Activated T-cell treated with anti-CD3 and anti-CD28 coated beads, Interleukin-2, amount 50 U/mL, for 48 hours (primary cell): ENCODE measurements at places on chromosomes 6 and 20.

DNA sequence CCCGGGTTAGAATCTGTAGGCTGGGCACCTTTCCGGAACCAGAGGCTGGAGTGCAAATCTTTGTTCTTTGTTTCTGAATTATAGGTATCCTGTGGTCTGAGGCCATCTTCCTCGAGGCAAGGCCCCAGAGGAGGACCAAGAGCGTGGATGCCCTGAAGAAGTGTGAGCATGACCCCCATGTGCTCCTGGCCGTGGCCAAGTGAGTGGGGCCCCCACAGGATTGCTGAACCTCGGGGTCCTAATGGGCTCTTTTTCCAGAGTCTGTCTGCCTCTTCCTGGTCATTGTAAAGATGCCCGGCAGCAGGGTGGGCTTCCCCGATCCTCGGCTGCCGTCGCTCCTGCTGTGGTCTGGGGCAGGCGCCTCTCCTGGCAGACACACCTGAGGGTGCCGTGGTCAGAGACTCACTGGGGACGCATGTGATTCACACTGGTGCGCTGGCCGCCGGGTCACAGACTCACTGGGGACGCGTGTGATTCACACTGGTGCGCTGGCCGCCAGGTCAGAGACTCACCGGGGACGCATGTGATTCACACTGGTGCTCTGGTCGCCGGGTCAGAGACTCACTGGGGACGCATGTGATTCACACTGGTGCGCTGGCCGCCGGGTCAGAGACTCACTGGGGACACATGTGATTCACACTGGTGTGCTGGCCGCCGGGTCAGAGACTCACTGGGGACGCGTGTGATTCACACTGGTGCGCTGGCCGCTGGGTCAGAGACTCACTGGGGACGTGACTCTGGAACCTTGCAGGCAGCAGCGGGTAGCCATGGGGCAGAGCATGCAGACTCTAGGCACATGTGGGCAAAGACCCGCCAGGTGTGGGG, 6.5 kb upstream of the C20orf204 start:
- DNase-seq: no peak

DNA sequence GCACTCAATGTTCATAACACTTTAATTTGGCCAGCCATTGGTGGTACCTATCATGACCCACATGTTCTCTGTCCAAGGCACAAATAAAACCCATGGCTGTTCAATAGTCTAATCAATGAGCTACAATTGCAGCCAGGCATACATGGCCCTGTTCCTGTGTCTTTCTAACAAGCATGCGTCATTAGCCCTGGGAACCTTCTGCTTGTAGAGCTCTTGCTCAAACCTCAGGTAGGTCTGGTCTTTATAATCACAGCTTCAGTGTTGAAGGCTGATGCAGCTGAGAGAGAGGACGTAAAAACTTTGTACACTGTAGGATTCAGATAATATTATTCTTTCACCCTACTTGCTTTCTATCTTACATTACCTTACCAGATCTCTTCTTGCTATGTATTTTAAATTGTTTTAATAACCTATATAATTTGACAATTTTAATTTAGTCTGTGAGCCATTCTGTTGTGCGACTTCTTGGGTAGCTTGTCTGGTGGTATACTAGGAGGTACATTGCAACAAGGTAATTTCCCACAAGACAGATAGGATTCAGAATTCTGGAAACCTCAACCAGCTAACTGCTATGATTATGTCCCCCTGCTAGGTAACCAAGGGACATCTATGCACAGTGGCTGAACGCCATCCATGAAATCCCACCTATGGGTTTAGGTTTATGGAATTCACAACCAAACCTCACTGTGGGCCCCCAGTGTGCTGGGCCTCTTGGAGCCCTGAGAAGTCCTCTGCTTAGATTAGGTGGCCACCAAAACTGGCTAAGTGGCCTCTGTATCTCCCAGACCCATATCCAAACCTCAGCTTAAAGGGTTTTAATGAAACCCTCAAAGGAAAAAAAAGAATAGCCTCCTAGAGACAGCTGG, 55.4 kb upstream of the RIPOR2 start:
- DNase-seq: no peak

DNA sequence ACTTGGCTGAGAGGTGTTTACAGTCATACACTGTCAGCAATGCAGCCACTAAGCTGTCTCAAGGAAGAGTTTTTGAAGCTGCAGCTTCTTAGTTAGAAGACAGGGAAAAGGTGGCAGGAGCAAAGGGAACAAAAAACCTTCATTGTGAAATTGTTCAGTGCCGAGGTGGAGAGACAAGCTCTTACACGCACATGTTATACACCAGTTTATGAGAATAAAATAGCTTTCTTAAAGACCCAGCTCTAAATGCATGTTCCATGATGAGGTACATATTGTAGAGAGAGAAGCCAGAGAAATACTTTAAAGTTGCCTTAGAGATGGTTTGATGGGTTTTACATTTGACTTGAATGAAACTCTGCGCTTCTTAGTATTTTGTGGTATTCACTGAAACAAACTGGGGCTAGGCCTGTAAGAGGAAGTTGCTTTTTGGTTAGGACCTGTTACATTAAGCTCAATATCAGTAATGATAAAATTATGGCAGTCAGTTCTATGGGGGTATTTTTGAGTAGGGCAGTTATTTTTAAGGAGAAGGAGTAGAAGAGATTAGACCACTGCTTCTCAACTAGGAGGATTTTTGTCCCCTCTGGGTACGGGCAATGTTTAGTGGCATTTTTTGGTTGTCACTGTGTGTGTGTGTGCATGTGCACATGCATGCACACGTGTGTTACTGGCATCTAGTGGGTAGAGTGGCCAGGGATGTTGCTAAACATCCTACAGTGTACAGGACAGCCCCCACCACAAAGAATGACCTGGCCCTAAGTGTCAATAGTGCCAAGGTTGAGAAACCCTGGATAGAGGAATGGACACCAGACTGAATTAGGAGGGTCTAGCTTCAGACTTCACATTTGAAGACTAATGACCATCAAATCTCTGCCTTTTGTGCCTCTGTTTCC, 9.8 kb downstream of the NEDD9 start:
- DNase-seq: no peak

DNA sequence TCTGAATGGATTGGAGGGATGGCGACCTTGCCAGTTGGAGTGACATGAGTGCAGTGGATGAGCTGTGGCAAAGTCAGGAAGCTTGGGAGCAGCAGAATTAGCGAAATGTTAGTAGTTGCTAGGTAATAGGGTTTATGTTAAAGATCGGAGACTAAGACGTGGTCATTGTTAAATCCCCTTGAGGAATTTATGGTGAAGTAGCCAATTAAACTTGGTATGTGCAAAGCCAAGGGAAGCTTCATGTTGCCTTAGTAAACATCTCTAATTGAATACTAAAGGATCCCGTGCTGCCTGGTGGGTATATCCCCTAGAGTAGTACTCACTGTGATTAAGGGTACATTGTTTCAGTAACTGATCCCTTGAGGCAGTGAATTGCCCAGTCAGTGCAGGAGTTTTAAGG, 106.0 kb downstream of the PRIM2 start:
- no peak for DNase-seq

DNA sequence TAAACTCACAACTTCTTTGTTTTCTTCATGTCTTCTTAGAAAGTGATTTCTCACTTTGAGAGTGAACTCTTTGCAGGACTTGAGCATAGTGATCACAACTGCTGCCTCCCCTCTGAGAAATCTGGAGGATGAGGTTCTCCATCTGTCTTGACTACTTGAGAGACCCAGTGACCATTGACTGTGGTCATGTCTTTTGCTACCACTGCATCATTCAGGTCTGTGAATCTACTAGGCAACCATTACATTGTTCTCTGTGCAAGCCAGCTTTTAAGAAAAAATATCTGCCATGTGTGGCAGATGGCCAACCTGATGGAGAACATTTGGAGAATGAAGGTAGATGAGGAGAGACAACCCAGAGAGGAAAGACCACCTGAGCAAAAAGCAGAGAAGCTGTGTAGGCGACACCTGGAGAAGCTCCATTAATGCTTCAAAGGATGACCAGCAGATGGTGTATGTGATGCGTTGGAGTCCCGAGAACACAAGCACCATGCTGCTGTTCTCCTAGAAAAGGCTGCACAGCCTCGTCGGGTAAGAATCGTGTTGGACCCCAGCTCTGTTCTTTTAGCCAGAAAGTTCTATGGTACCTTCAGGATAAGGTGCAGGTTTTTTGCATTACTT, 25.1 kb upstream of the TRIM26 start:
- no peak for DNase-seq

DNA sequence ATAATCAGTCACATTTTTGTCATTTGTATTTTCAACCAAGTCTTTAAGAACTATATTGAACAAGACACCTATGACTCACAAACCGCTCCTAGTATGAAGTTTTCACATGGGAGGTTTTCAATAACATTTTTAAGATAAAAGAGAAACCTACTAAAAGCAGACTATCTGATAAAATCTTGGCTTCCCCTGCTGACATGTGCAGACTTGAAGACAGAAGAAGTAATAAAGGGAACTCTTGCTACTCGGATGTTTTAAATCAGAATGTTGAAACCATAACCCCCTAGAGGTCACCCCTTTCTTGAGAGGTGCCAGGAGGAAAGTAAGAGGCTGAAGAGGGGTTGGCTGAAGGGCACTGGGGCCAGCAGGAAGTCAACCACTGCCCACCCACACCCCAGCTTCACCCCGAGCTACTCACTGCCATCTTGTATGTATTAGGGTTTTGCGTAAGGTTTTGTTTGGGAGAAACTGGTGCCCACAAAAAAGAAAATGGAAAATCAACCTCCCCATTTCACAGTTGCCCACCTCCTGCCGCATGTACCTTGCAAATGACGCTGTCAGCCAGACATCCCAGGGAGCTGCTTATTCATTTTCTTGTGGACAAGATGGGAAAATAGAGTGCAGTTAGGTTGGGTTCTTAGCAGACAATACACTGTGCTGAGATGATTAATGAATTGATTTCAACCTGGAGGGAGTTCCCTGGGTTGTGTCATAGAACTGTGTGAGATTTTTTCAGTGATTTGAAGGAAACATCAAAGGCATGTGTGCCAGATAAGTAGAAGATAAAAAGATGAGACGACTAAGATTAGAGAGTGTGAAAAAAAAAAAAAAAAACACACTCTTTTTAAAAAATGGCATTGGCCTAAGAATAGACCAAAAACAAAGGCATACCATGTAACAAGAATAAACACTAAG, 83.2 kb upstream of the TAB2 start:
- peak; percentile 76 for DNase-seq

DNA sequence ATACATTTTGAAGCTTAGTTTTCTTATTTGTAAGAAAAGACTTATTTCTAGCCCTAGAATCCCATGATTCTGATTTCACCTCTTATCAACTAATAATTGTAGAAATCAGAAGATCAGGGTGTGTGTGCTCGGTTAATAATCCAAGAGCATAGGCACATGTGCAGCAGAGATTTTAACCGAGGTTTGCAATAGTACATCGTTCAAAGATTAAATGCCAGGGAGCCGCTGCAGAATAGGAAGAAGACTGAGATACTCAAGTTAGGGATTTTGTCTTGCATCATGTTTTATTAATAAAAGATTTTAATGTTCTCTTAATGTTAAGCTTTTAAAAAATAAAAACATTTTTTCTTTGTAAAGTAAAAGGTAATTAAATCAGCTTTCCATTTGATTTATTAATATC, 6.9 kb downstream of the STX16 start:
- no peak for DNase-seq

- no peak for DNase-seq
Observed at GRCh38 chr20:45822857-45823256, 4.3 kb downstream of the TNNC2 start.

- no peak for DNase-seq
Observed at GRCh38 chr6:163900570-163900969, 486.1 kb downstream of the QKI start.

GRCh38 chr6:49646130-49646824, 9.6 kb upstream of the RHAG start:
- no peak for DNase-seq

GRCh38 chr6:143037470-143037869, 23.2 kb upstream of the AIG1 start:
- DNase-seq: no peak
